OCI-LY7 (cell line): ENCODE measurements at places on chromosomes 4 and X.

DNA sequence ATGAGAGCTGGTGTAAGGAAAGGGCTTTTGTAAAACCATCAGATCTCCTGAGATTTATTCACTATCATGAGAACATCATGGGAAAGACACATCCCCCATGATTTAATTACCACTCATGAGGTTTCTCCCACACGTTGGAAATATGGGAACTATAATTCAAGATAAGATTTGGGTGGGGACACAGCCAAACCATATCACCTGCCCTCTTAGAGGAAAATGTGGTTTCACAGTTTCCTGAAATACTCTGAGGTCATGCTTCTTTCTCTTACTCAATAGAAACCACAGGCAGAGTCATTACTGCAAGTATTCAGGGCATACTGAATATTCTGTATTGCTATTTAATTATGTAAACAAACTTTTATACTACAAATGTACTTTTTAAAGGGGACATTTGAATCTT is 1453.3 kb downstream of the PCDH18 start:
- DNase-seq = no peak

DNA sequence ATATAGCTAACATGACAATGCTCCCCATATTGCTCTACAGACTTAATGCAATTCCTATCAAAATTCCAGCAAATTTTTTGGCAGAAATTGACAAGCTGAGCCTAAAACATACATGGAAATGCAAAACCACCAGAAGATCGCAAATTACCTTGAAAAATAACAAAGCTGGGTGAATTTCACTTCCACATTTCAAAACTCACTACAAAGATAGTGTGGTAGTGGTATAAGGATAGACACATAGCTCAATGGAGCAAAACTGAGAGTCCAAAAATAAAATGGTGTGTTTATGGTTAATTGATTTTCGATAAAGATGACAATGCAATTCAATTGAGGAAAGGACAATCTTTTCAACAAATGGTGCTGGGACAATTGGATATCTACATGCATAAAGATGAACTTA is 65.8 kb downstream of the SLC9A7 start:
- peak; percentile 51 for DNase-seq

DNA sequence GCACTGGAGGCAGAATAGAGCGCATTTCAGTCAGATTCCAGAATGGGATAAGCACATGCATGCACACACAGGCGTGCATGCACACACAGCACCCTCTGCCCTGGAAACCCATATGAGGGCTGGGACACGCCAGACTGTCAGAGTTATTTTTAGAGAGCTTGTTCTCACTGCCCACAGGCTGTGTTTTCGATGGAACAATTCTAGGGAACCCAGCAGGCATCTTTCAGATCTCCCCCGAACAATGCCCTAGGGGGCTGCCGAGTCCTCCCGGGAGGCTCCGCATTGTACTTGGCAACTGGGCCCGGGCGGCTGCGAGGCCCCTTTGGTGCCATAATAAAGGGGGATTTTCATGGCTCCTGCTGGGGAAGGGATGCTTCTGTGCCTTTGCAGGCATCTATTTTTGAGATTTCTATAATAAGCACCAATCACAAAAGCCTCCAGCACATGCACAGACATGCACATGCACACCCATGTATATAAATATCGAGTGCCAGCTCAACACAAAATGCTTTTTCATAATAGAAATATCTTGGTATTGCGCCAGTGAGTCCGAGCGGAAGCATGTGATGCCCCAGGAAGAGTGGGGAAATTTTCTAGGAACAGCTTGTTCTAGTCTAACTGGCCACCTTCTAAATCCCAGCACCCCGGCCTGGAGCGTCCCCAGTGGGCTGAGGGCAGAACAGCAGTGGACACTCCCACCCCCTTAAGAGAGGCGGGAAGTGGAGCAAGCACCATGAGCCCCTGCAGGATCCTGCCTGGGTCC is 88.5 kb downstream of the PHKA2 start:
- DNase-seq = no peak

GRCh38 chrX:107716118-107716684 is 59.4 kb downstream of the TSC22D3 start:
- DNase-seq = peak; percentile 24

DNA sequence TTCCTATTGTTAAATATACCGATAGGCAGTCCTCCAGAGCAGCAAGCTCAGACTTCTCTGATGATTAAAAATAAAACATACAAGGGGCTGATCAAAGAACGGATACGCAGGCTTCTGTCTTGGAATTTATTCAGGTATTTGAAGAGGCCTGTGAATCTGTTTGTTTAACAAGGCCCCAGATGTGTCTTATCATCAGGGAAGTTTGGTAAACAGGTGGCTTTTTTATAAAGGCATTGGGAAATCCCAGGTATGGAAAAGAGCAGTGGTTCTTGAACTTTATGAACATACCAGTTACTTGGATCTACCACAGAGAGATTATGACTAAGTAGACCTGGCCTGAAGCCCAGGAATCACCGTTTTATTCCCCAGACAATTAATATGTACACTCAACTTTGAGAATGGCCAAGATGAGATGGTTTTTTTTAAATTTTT is 47.9 kb downstream of the SOWAHB start:
- DNase-seq = no peak

GRCh38 chr4:1980561-1981041 is 28.2 kb downstream of the NELFA start:
- no peak for DNase-seq

GRCh38 chr4:85086721-85087120 is 120.2 kb upstream of the WDFY3 start:
- DNase-seq = no peak

- DNase-seq = no peak
Measured at GRCh38 chrX:153352858-153353257, 18.9 kb downstream of the ZNF275 start.
